MCF 10A (cell line): ENCODE measurements at places on chromosomes 1 and 21.

DNA sequence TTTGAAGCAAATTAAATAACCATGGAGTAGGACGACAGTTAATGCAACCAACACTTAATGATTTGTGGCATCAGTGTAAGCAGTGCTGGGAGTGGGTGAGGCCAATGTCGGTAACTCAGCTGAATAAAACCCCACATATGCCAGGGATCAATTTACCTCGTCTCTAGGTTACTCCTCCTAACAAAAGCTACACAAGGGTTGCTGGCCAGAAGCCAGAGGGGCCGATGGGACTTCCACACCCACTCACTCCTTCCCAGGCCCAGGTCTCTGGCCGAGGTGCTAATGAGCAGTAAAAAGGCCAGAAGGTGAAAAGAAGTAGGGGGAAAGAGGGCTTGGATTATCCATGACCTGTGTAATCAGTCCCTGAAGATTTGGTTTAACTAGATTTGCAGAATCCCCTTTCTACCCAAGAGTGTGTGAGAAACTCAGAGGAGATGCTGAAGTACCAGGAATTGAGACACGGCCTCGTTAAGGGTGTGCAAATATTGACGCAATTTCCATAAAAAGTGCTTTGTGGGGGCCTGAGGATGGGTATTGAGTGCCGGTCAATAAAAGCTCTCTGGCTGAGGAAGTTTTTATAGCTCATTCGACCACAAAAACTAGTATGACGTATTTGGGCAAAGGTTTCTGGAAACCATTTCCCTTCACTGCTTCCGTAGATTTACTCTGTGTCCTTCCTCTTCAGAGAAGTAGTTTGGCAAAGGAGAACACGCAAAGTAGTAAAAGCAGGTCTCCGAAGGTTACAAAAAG, 145.5 kb downstream of the TBX15 start:
- no peak overlapping the region for H3K4me3 ChIP-seq
- H3K27ac ChIP-seq = no peak overlapping the region
- H3K27me3 ChIP-seq = no peaks in the 10 kb centered on the region
- no peaks in the 10 kb centered on the region for H3K4me1 ChIP-seq
- H3K36me3 ChIP-seq = no peaks in the 10 kb centered on the region

DNA sequence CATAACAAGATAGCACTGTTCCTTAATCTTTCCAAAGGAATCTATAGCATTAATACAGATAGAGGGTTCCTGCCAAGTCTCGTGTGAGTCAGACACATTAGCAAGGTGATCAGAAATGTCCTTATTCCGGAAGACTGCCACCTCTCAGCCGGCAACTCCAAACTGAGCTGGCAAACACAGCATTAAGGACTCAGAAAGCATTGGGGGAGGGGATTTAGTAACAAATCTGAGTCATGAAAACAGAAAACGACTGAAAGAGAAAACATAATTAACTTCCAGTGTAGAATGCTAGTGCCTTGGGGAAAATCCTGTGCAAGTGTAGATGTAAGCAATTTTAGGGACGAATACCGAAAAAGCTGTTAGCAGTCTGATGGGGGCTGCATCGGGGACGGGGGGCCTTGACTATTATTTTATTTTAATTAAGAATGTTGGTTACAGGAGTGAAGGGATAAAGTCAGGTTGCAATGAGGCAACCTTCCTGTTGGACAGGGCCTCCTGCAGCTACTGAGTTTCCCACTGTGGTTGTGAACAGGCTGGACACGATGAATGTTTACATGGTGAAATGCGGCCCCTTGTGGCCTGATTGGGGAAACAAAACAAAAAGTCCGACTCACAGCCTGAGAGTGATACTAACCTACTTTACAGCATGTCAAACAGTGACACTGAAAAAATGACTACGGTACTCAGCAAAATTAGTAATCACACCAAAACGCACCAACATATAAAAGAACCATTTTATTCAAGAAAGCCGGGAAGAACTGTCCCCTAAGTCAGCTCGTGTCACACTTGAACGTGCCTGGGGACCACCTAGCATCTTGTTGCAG, 20.7 kb downstream of the MIS18A start:
- H3K36me3 ChIP-seq = peaks cover 11% of the 10 kb centered on the region
- H3K4me3 ChIP-seq = peak overlapping the region; percentile 19
- no peak overlapping the region for H3K27ac ChIP-seq
- peaks cover 23% of the 10 kb centered on the region for H3K4me1 ChIP-seq
- peaks cover 11% of the 10 kb centered on the region for H3K27me3 ChIP-seq

DNA sequence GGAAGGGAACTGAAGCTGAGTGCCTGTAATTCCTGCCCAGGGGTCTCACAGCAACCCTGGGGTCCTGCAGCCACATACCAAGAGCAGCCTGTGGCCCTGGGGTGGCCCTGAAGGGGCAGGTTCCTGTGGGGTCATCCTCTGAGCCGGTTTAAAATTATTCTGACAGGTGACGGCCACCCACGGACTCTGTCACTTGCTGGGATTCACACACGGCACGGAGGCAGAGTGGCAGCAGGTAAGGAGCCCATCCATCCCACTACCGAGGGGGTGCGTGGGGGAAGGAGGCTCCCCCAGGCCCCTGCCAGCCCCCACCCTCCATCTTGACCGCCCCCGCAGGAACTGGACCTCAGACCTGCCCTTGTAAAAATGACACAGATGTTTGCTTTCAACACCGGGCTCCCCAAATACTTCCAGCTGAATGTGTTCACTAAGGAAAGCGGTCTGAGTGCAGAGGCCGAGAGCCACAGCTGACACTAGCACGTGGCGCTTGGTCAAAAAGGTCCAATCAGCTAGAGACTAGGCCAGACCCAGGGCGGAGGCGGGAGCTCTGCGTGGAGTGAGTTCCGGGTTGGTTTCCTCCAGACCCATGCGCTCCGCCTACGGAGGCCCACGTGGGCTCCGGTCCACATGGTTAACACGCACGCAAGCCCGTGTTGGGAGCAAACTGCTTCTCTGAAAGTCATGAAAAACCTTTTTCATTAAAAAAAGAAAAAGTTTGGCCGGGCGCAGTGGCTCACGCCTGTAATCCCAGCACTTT, 10.0 kb downstream of the YBEY start:
- DNase-seq = no peak
- H3K4me3 ChIP-seq = no peak overlapping the region
- H3K27me3 ChIP-seq = no peaks in the 10 kb centered on the region
- H3K4me1 ChIP-seq = peaks cover 8% of the 10 kb centered on the region

- DNase-seq = no peak
- no peak overlapping the region for H3K27ac ChIP-seq
- H3K4me1 ChIP-seq = no peaks in the 10 kb centered on the region
- H3K27me3 ChIP-seq = no peaks in the 10 kb centered on the region
- no peaks in the 10 kb centered on the region for H3K36me3 ChIP-seq
Observed at GRCh38 chr1:116257341-116257767, 115.7 kb upstream of the ATP1A1 start.

- no peaks in the 10 kb centered on the region for H3K4me1 ChIP-seq
- DNase-seq = no peak
- no peak overlapping the region for H3K4me3 ChIP-seq
- H3K36me3 ChIP-seq = no peaks in the 10 kb centered on the region
- no peak overlapping the region for H3K27ac ChIP-seq
Observed at GRCh38 chr1:42143896-42144710, 9.1 kb upstream of the GUCA2B start.

- peaks cover 42% of the 10 kb centered on the region for H3K36me3 ChIP-seq
Observed at GRCh38 chr1:150876119-150876454, 312 bp downstream of the ARNT start.

DNA sequence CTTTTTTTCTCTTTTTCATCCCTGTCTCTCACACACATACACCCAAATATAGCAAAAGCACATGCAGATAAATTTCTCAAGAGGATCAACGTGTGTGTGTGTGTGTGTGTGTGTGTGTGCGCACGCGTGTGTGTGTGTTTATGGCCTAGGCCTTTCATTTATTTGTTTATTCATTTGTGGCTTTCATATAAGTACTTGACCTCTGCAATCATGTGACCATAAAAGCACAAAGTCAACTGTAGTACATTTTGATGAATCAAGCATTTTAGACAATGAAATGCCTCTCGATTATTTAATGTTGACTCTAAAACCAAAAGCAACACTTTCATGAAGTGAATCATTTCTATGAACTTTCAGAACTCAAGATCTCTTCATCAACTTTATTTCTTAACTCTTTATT, 194.1 kb upstream of the ADGRL2 start:
- H3K27ac ChIP-seq = no peak overlapping the region
- no peak for DNase-seq
- H3K36me3 ChIP-seq = no peaks in the 10 kb centered on the region
- no peaks in the 10 kb centered on the region for H3K27me3 ChIP-seq
- H3K4me1 ChIP-seq = no peaks in the 10 kb centered on the region

DNA sequence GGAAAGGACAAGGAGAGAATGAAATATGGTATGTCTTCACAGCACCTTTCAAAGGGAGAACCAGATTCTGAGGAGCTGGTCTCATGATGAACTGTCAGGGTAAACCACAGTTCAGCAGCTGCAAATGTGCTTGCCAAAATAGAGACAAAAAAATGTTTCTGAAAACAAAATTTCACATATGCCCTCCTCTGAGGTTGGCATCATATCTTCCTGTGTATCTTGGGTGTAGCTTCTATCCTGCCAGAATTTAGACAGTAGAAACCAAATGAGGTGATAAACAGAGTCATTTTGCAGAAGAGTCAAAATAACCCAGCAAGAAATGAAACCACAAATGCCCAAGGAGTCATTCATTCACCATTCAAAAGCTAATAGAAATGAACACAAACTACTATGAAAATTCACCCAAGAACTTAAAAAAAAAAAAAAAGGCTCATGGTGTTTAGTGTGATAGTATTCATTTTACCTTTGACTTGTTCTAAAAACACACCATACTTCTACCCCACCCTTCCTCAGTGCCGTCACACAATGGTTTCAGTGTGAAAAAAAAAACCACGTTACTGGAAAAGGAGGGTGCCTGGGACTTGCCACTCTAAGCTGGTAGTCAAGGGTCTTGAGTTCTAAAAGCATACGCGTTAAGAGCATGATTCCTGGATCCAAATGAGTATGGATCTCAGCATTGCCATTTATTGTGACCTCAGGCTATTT, 18.5 kb downstream of the SELL start:
- H3K36me3 ChIP-seq = no peaks in the 10 kb centered on the region
- no peak overlapping the region for H3K4me3 ChIP-seq
- no peak overlapping the region for H3K27ac ChIP-seq

GRCh38 chr1:180598333-180598974, 33.4 kb upstream of the XPR1 start:
- H3K36me3 ChIP-seq = no peaks in the 10 kb centered on the region
- H3K27me3 ChIP-seq = no peaks in the 10 kb centered on the region
- H3K4me3 ChIP-seq = no peak overlapping the region
- DNase-seq = no peak
- peaks cover 6% of the 10 kb centered on the region for H3K4me1 ChIP-seq
- H3K27ac ChIP-seq = no peak overlapping the region

- H3K4me3 ChIP-seq = no peak overlapping the region
- no peaks in the 10 kb centered on the region for H3K4me1 ChIP-seq
- DNase-seq = no peak
- H3K27ac ChIP-seq = no peak overlapping the region
- no peaks in the 10 kb centered on the region for H3K27me3 ChIP-seq
Observed at GRCh38 chr1:154586231-154586630, 18.7 kb downstream of the CHRNB2 start.

DNA sequence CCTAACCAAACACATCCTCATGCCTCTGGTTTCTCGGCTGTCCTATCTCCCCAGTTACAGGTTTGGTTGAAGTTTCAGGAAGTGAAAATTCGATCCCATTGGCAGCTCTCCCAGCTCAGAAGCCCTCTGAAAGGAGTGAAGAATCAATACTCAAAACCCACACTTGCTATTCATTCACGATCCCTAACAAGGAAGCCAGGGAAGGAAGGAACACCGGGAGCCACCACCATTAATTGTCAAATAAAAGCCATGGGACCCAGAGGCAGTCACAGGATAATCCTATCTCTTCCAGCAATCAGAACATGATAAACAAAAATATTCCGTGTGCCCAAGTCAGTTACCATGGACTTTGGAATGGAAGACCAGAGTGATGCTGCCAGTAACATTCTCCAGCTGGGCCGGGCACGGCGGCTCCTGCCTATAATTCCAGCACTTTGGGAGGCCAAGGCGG, 7.0 kb downstream of the TMPRSS2 start:
- no peaks in the 10 kb centered on the region for H3K36me3 ChIP-seq
- no peaks in the 10 kb centered on the region for H3K4me1 ChIP-seq
- H3K27ac ChIP-seq = no peak overlapping the region

DNA sequence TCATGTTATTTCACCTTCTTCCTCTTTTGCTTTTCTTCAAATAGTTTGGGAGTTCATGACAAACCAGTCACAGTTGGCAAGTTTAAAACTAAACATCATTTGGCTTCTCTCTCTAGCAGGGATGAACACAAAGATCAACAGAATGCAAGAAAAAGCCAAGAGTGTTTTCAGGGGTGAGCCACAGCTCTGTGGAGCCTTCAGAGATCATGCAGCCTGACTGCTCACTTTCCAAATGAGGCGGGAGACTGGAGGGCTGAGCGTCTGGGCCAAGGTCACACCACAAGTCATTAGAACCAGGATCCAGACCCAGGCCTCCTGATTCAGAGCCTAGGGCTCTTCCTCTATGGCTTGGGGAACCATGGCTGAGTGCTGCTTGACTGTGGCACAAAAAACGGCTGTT, 2.7 kb downstream of the DPT start:
- H3K36me3 ChIP-seq = no peaks in the 10 kb centered on the region
- DNase-seq = no peak
- H3K4me3 ChIP-seq = no peak overlapping the region
- H3K27ac ChIP-seq = no peak overlapping the region
- H3K27me3 ChIP-seq = no peaks in the 10 kb centered on the region
- peaks cover 16% of the 10 kb centered on the region for H3K4me1 ChIP-seq

DNA sequence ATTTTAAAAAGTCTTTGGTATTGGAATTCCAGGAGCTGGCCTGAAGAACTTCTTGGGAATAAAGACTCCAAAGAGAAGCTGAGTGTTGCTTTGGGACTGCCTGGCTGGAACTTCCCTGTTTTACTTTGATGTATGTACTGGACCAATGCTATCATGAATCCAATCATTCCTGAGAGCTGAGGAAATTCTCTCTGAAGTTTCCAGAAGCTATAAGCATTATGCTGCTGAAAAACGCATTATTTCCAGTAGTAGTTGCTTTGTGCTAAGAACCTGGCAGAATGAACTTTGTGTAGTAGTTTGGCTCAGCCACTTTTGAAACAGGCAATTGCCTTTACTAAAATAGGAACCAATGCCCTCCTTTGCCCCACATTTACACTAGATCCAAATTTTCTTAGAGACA, 260.7 kb downstream of the HLX start:
- H3K4me1 ChIP-seq = no peaks in the 10 kb centered on the region
- H3K27me3 ChIP-seq = no peaks in the 10 kb centered on the region
- DNase-seq = no peak
- H3K4me3 ChIP-seq = no peak overlapping the region

DNA sequence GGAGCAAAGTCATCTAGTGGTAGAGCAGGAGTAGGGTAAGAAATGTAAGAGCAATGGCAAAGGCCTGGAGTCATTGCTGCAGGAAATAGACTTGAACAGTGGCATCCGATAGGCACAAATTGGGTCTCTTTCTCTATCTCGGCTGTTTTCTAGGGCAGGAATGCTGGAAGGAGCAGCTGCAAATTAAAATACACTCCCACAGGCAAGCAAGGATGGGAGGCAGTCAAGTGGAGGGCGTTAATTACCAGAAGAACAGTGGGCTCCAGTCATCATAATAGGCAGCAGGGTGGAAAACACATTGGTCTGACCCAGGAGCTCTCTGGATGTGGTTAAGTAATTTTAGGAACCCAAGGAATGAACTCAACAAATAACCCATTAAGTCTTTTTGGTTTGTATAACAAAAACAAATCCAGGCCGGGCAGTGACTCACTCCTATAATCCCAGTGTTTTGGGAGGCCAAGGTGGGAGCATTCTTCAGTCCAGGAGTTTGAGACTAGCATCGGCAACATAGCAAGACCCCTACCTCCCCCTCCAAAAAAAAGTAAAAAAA, 7.8 kb upstream of the TDRD5 start:
- no peak for DNase-seq
- no peak overlapping the region for H3K27ac ChIP-seq
- peaks cover 14% of the 10 kb centered on the region for H3K27me3 ChIP-seq
- no peaks in the 10 kb centered on the region for H3K36me3 ChIP-seq
- no peak overlapping the region for H3K4me3 ChIP-seq
- no peaks in the 10 kb centered on the region for H3K4me1 ChIP-seq
